ENCODE measurements at places on chromosomes 4 and X.

- DNase-seq, result no peak
These were observed 32.9 kb downstream of the HERC6 start for GRCh38 chr4:88411491-88412096.

- DNase-seq, result no peak
These were observed 11.5 kb upstream of the HOPX start for GRCh38 chr4:56692576-56692975.

DNA sequence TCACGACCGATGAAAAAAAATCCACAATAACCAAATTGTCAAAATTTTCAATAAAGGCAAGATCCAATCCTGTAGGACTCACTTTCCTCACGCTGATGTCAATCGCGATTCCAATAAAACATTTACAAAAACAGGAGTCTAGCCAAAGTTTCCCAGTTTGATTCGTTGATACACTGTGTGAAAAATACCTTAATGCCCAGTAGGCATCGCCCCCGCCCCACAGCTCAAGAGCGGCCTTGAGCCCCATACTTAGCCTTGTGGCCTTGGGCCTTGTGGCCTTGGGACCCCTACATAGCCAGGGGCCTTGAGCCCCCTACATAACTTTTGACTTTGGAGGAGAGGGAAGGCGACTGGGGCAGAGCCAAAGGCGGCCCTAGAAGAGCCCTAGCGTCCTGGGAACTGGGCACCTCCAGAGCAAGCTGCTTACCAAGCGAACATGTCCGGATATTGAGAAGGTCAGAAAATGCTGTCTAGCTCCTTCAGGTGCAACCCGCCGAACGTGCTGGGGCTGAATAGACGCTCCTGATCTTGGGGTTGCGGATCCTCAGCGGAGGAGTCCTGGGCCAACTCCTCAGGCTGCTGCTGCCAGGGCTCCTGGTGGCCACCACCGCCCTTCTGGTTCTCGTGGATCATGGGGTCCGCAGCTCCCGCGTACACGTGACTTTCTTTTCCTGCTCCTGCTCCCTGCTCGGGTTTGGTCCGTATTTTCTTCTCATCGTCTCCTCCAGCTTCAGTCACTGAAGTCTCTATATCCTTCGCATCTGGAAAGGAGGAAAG is 62.9 kb downstream of the RHOXF2B start:
- no peak for DNase-seq

DNA sequence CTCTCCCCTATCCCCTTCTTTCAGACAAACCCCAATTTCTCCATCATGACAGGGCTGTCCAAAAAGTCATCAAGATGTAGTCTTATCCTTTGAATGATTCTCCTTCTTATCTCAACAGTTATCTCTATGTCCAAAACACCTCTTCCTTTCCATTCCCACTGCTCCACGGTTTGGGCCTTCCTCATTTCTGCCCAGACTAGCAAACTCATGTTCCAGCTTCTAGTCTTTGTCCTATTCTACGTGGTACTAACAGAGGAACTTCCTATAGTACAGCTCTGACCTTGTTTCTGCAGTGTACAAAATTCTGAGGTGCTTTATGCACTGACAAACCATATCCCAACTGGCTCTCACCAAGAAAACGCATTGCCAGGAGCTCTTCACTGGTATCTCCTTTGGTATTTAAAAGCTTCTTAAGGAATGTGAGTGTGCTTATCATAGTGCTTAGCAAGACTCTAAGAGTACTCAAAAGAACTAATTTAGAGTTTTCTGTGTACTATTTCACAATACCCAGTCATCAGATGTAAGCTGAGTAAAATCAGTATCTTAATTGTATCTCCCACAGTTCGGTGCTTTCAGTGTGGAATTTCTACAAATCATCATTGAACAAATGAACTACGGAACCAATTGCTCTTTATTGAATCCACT is 65.5 kb downstream of the MAML3 start:
- peak; percentile 16 for DNase-seq

- DNase-seq, result no peak
These were observed 781.9 kb upstream of the GALNTL6 start for GRCh38 chr4:171031338-171031737.

- no peak for DNase-seq
These were observed 184.4 kb downstream of the SH2D1A start for GRCh38 chrX:124530803-124531202.

DNA sequence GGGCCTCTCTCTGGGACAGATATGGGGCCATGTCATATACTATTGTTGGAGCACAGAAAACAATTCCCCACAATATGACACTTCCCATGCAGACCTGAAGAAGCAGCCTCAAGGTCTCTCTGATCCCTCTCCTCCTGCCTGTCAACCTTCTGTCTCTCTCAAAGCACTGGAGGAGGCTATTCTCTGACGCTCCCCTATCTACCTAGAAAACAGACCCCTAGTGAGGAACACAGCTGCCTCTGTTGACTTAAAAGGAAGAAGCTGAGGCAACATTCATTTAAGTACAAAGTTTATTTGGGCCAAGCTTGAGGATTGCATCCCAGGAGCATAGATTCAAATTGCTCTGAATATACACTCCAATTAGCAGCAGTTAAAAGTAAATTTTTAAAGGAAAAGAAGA is 39.3 kb upstream of the NSG1 start:
- DNase-seq, result no peak

GRCh38 chrX:12747433-12747832 is 43.8 kb upstream of the PRPS2 start:
- no peak for DNase-seq

GRCh38 chrX:136639506-136640176 is 8.3 kb upstream of the CD40LG start:
- DNase-seq, result peak; percentile 63

- DNase-seq, result no peak
These were observed 375.5 kb downstream of the NAF1 start for GRCh38 chr4:162791226-162791625.

- DNase-seq, result no peak
These were observed 356 bp downstream of the CT45A1 start for GRCh38 chrX:135713795-135714194.

DNA sequence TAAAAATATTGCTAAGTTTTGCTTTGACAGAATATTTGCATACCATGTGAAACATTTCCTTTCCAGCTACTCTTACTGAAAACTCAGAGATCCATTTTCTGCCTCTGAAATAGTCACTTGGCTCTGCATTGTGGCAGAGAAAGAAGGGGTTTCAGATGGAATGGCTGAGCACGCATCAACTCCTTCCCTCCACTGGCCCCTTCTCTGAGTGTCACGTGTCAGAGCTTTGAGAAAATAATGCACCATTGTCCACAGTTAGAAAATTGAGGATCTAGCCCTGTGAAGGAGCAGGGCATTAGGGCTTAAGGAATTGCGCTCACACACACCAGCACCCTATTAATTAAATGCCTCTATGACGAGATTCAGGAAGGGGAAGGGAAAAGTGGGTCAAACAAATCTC is 78.8 kb upstream of the FAT4 start:
- DNase-seq, result no peak

DNA sequence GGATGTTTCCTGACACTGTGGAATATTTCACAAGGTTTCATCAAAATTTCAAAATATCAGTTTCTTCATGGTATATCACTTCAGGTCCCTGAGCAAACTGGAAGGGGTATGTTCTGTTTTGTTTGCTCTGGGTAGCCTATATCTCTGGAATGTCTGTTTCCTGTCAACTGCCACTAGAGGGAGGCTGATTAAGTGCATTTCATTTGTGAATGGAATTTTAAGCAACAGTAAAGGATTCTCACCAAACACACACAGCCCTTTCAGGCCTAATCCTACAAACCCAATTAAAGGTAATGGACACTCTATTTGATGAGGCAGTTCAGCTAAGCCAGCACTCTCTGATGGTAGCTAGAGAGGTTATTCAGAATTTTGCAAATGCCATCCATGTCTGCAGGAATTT is 307.1 kb downstream of the TEX13A start:
- peak; percentile 2 for DNase-seq

- DNase-seq, result no peak
These were observed 178.6 kb downstream of the ADAMTS3 start for GRCh38 chr4:72390409-72390808.

DNA sequence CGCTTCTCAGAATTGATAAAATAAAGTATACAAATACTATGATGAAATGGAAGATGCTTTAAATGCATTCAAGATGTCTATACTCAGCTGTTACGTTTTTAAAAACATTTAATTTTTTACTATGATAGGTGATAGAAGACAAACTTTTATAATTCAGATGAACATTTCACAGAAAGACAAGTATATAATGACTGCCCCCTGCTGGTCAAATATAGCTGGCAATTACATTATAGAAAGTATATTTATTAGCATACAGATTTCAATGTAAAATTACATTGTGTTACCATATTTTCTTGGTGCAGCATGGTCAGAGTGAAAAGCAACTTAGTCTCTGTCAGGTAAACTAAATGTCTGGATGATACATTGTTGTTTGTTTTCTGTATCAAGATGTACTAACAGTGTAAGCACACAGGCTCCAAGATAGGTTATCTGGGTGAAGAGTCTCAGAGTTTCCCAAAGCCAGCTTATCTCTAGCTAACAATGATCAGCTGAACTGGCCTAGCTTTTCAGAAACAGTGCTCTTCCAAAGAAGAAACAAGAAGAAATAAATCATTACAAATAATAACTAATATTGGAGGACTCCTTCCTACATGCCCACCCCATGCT is 54.1 kb downstream of the SRPX start:
- peak; percentile 39 for DNase-seq

DNA sequence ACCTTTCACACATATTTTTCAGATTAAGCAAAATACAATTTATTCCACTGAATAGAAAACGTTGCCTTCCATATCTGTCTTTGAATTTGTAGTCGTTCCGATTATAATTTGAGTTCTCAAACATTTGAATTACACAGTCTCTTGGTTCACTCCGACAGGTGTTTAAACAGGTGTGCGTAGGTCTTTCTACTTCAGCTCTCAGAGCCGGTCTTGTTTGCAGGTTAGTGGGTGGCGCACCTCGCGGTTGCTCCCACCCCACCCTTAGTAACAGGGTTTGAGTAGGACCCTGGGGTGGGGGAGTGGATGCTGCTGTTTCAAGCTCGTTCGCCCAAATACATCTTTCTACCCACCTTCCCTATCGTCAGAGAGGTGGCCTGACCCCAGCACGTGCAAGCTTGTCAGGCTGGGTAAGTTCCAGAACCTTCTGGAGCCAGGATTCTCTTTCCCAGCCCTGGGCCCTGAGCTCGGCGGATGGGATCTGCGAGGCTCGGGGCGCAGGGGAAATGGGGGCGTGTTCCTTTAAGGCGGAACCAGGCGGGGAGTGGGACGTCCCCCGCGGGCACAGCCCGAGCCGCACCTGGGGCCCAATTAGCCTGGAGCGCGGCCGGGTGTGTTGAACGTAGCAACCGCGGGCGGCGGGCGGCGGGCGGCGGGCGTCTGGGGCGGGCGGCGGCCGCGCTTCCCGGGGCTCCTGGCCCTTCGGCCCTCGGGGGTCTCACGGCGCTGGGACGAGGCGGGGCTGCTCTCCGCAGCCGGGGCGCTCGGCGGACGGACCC is at the start of gene FAM149A:
TSS of gene FAM149A (plus strand) at position 591 of the 776 bp plus-strand sequence.
- no peak for DNase-seq

GRCh38 chr4:98470831-98471230 is 187.6 kb downstream of the TSPAN5 start:
- peak; percentile 78 for DNase-seq

DNA sequence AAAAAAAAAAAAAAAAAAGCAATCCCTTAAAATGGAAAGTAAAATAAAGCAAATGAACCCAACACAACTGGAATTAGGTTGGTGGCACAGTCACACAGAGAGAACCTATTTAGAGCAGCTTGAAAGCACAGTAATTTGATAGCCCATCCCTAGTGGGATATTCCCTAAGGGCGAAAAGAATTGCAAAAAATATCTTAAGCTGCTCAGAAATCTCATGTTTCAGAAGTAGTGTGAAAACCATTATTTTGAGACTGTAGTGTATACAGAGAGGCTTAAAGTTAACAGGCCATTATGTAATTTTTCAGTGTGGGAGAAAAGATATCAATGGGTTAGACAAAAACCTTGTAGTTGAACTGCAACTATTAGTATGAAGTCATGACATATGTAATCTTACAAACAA is 40.0 kb upstream of the DHX15 start:
- no peak for DNase-seq

DNA sequence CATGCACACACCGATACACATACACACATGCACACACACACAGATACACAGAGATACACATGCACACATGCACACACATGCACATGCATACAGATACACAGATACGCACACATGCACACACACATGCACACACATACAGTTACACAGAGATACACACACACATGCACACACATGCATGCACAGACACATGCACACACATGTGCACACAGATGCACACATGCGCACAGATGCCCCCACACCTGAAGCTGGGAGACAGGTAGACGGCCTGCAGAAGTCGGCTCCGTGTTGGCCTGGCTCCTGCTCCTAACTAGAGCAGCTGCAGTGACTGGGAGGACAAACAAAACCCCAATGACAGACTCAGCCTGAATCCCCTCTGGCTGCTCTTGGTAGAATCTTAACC is 46.8 kb downstream of the PSAPL1 start:
- no peak for DNase-seq

DNA sequence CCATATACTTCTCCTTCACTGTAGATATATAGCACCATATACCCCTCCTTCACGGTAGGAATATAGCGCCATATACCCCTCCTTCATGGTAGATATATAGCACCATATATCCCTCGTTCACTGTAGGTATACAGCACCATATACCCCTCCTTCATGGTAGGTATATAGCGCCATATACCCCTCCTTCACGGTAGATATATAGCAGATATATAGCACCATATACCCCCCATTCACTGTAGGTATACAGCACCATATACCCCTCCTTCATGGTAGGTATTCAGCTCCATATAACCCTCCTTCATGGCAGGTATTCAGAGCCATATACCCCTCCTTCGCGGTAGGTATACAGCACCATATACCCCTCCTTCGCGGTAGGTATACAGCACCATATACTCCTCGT is 12.5 kb downstream of the SNX25 start:
- no peak for DNase-seq

DNA sequence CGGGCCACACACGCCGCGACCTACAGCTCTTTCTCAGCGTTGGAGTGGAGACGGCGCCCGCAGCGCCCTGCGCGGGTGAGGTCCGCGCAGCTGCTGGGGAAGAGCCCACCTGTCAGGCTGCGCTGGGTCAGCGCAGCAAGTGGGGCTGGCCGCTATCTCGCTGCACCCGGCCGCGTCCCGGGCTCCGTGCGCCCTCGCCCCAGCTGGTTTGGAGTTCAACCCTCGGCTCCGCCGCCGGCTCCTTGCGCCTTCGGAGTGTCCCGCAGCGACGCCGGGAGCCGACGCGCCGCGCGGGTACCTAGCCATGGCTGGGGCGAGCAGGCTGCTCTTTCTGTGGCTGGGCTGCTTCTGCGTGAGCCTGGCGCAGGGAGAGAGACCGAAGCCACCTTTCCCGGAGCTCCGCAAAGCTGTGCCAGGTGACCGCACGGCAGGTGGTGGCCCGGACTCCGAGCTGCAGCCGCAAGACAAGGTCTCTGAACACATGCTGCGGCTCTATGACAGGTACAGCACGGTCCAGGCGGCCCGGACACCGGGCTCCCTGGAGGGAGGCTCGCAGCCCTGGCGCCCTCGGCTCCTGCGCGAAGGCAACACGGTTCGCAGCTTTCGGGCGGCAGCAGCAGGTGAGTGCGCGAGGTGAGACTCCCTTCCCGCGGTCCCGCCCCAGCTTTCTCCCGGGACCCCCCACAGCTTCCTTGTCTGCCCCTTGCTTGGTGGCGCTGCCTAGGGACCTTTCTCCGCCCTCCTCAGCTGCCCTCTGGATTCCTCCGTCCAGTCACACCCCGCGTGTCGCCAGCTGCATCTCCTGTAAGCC is 678 bp downstream of the BMP3 start:
- DNase-seq, result no peak

GRCh38 chr4:119872371-119873016 is 194.2 kb downstream of the MAD2L1 start:
- no peak for DNase-seq

GRCh38 chrX:123263747-123264146 is 79.7 kb downstream of the GRIA3 start:
- DNase-seq, result no peak

GRCh38 chrX:71809886-71810285 is 46.7 kb downstream of the CXorf49B start:
- DNase-seq, result no peak

Measured in NB4 (cell line).